ENCODE measurements at places on chromosomes 12 and 14.

- DNase-seq = no peak
Observed at GRCh38 chr12:71999795-72000194, 61.1 kb downstream of the TPH2 start.

GRCh38 chr12:40011775-40012129, 94.1 kb downstream of the SLC2A13 start:
- no peak for DNase-seq

DNA sequence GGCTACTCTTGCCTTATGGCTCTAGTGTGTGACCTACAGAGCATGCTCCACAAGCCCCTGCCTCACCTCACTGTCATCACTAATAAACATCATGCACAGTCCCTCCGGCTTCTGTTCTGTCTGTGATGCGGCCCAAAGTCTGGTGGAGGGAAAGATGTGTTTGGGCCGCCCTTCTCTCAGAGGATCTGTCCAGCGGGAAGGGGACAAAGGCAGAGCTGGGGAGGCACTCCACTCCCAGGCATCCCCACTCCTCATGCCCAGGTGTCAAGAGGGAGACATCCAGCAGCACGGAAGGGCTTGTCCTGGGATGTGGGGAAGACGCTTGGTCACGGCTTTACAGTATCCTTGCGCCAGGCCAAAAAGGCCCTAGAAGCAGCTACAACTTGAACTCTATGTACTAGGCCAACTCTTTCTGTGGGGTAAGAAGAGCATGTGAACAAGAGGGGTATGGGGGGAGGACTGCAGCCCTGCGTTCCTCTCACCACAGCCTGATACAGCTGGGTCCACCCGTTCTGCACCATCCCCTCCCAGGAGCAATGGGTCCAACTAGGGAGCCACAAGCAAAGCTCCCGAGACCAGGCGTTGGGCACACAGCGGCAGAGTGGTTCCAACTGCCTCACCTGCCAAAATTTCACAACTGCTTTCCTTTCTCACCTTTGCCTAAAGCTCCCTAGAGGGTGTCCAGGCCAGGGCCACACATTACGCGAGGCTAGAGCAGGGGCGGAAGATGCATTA, 10.7 kb downstream of the CACNB3 start:
- DNase-seq = no peak

DNA sequence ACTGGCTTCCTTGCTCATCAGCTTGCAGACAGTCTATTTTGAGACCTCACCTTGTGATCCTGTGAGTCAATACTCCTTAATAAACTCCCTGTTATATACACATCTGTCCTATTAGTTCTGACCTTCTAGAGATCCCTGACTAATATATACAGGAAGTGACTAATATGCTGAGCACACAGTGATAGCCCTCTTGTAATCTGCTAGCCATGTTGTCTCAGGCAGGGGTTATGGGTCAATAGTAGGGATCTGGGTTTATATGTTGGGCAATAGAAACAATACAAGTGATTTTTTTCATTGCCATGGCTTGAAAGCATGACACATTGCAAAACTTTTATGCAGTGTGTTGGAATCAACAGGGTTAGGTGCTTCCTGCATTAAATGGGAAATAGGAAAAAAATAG, 562.2 kb downstream of the GALC start:
- DNase-seq = no peak

GRCh38 chr14:55802986-55803872, 223.2 kb downstream of the KTN1 start:
- no peak for DNase-seq

GRCh38 chr12:57836442-57837375, 9.8 kb downstream of the CTDSP2 start:
- DNase-seq = peak; percentile 29

GRCh38 chr12:54162741-54163140, 26.0 kb downstream of the SMUG1 start:
- DNase-seq = peak; percentile 63

DNA sequence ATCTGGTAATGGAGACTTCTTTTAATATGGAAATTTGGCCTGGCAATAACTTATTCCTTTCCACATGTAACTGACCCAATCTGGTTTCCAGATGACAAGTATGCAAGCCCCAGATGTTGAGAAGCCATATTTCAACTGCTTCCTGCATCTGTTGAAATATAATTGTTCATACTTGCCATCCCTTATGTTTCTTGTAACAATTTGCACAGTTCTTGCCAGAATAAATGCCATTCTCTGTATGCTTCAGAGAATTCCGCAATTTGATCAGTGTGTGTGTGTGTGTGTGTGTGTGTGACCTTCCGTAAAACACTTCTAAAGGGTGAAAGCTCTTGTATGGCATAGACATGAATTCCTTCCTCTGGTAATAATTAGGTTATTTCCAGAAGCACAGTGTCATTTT, 1.8 kb upstream of the CLEC2A start:
- no peak for DNase-seq

All from NCI-H1092 (cell line).